ENCODE measurements at places on chromosomes 1 and 21. TPM values are rescaled to one million over a fixed set of nuclear protein-coding genes. Genes with fewer than 3 reads are reported as not detected.

RASSF5 gene
- total RNA-seq, result 0.11 TPM

SHISA4 gene
- 167 TPM for total RNA-seq

CA6 gene
- total RNA-seq, result not detected

OR2T2 gene
- total RNA-seq, result not detected

TFF1 gene
- not detected for total RNA-seq

EPRS1 gene
- 83.8 TPM for total RNA-seq

OPN3 gene
- 23.6 TPM for total RNA-seq

DNA sequence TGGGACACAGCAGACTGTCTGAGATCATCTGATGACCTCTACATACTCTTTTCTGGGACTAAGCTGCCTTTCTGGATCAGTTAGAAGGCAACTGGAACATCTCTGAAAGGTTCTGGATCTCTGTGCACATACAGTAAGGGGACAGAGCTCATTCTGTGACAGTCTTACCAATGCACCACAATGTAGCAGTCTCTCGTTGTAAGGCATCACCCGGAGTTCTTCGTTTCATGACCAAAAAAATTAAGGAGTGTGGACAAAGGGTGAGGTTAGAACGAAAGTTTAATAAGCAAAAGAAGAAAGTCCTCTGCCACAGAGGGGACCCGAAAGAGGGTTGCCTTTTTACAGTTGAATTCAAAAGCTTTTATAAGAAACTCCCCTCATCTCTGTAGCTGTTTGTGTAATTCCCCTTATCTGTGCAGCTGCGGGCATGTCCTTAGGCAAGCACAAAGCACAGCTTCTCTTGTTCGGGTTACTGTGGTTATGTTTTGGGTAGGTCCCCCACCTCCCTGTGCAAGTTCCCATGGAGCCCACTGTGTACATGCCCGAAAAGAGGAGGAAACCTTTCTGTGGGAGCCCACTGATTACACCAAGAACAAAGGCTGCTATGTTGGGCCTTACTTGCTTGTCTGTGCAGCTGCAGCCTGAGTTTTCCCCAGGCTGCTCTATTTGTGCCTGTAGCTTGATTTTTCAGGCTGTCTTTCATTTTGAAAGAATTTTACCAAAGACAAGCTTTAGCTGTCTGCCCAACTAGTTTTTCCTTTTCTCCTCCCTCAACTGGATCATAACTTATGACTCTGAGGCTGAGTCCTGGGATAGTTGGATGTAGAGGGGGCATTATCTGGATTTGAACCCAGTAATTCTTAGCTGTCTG is 53.1 kb upstream of the CACNA1E start:
- no peak for DNase-seq

DNA sequence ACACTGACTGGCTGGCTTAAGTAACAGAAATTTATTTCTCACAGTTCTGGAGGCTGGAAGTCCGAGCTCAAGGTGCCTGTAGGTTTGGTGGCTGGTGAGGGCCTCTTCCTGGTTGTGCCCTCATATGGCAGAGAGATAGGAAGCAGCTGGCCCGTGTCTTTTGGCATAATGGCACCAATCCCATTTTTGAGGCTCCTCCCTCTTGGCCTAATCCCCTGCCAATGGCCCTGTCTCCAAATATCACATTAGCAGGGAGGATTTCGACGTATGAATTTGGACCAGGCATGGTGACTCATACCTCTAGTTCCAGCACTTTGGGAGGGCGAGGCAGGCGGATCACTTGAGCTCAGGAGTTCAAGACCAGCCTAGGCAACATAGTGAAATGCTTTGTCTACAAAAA is 37.4 kb downstream of the AGPAT3 start:
- peak; percentile 51 for DNase-seq

GRCh38 chr21:40299451-40299850 is 432.2 kb downstream of the PCP4 start:
- no peak for DNase-seq

- DNase-seq, result no peak
These were observed 97.1 kb upstream of the CACYBP start for GRCh38 chr1:174902531-174903099.

- no peak for DNase-seq
These were observed 9.7 kb downstream of the DBT start for GRCh38 chr1:100239961-100240360.

DNA sequence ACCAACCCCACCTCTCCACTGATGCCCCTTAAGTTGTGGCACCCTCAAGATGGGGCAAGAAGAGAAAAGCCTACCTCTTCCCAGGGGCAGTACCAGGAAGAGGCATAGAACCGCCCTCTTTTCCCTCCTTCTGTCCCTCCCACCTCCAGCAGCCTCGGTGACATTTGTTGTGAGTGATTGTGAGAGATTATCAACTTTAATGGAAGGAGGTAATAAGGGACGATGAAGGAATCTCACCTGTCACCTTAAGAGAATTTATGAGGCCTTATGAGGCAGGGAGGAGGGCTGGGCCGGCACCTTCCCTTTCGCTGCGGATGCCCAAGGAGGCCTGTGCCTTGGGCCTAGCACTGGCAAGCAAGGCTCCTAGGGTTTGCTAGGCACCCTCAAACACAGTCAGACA is 1.4 kb upstream of the ADGRB2 start:
- DNase-seq, result no peak

DNA sequence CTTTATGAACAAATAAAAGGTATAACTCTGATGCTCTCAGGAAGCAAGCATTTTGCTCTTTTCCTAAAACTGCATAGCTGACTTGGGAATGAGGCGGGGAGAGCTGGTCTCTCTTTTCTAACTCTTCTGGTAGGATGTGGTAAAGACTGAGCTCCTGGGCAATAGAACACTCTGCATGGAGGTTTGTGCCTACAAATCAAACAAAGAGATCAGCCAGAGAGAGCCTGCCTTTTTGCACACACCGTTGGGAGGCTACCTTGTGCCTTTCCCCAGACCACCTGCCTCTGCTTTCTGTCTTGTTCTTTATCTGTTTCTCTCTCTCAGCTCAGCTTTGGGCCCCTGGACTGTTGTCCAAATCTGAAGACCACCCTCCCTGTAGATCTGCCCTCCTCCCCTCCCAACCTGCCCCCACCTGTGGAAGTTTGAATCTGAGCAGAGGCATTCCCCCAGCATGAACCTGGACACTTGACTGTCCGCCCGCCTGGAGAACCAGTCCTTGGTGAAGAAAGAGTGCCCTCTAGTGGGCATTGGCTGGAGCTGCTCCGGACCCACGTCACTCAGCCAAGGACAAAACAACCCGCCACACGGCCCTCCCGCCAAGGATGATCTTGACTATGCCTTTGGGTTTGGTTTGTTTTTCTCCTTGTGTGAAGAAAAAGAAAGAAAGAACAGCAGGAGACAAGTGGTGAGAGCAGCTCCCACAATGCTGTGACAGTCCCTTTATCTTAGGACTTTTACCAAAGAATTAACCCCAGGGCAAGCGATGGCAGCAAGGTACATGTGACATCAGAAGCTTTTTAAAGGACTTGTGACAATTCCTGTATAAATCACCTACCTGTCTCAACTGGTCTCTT is 228.2 kb downstream of the PBX1 start:
- DNase-seq, result peak; percentile 81

DNA sequence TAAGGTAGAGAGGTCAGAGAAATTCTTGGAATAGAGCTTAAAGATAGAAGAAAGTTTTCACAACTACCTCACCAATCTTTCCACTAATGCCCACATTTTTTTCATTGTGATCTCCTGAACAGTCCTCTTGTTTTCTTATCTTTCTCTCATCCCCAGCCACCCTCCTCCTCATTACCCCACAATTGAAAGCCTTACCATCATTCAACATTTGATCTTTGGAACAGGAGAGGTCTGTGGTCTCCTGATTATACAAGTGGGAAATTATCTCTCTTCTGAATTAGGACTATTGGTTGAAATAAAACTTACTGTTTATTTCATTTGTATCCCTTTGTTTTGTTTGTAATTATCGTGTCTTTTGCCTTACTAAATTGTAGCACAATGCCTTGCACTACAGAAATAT is 29.6 kb downstream of the DNAH14 start:
- no peak for DNase-seq
